ENCODE measurements at places on chromosomes 1 and 21.

GRCh38 chr1:22436948-22437347, 14.7 kb upstream of the ZBTB40 start:
- DNase-seq = no peak

- DNase-seq = no peak
Observed at GRCh38 chr21:17197996-17198395, 314.8 kb upstream of the CXADR start.

- DNase-seq = no peak
Observed at GRCh38 chr1:196180847-196181593, 427.2 kb downstream of the KCNT2 start.

GRCh38 chr21:43654806-43655489, 4.3 kb downstream of the HSF2BP start:
- DNase-seq = no peak

DNA sequence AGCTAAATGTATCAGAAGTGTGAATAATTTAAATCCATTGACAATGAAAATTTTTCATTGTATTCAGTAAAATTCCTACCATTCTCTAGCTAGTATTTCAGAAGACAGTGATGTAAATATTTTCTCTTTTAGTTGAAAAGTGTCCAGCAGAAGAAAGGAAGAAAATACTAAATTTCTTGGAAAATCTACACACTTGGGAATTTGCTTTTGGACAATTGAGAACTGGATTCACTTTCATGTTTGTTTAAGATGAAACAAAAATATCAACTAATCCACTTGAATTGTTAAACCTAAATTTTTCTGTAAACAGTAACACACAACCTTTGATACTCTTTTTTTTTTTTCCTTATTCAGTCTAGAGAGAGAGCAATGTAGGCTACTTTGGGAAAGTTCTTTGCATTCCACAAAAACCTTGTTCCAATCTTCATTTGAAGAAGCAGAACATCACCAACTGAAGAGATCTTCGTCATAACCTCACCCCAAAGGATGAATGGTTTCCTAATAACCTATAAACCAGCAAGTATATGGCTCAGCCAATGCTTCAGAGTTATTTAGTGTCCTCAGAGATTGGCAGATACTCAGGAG, 155.1 kb upstream of the GORAB start:
- DNase-seq = no peak

- no peak for DNase-seq
Observed at GRCh38 chr1:154628121-154628405, 20.1 kb upstream of the ADAR start.

DNA sequence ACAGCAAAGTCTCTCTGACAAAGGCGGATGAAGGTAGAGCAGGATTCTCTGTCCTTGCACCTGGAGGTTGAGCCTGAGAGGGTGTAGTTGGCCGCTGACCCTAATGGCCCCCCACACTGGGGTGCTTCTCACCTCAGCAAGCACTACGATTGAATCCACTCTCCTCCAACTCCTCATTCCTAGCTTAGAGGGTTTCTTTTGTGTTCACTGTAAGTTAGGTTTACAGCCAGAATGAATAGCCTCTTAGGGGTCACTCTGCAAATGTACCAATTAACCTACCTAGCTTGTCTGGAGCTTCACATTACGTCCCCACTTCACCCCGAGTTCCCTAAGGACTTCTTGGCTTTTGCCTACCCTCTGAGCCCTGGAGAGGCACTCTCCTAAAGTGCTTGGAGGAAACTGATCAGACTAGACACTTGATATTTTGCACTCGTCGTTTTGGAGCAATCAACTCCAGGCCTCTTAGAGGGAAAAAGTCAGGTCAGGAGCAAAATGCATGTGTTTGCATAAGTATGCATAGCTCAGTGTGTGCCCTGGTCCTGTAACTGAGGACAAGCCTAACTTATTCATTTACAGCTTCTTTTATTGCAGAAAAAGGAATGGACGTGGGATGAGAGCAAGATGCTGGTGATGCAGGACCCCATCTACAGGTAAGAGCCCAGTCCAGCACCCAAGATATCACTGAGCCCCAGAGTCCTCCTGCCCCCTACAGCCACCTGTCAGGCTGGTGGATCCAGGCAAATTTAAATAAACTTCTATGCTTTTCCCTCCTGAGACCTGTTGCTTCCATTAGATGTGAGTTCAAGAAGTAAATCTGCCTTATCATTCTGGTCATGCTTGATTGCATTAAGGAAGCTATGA, 76.4 kb downstream of the SPATA46 start:
- DNase-seq = no peak

DNA sequence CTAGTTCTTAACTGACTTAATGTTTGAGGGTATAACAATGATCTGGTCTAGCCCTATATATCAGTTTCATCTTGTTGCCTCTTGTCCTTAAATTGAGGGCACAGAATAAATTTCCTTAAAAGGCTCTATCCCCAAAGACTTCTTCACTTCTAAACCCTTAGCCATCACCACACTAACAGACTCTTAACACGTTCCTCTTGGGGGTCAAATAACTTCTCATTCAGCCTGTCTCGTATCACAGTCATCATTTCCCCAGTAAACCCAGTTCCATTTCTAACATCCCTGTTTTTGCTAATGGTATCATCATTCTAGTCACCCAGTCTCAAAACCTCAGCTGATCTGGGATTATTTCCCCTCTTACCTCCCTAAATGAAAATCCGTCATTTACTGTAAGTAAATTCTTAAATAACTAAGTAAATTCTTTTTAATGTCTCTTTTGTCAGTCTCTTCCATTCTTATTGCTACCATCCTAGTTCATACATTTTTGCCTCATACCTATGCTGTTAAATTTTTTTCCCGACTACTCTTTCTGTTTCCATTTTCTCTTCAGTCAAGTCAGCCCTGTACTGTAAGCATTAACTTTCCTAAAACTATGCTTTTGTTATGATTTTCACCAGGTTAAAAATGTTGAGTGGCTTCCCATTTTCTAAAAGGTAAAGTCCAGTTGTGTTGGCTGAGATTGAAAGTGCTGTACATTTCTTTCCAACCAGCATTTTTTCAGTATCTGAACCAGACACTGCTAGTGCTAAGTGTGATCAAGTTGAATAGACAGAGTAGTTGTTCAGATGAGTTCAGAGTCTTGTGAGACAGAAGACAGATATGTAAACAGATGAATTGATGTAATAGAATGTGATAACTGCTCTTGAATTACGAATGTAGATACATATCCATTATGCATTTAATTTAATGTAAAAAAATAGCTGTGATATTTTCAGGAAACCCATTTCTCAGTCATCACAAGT, 6.9 kb downstream of the CTTNBP2NL start:
- DNase-seq = no peak

GRCh38 chr1:110780600-110781484, 92.1 kb upstream of the CD53 start:
- peak; percentile 63 for DNase-seq

DNA sequence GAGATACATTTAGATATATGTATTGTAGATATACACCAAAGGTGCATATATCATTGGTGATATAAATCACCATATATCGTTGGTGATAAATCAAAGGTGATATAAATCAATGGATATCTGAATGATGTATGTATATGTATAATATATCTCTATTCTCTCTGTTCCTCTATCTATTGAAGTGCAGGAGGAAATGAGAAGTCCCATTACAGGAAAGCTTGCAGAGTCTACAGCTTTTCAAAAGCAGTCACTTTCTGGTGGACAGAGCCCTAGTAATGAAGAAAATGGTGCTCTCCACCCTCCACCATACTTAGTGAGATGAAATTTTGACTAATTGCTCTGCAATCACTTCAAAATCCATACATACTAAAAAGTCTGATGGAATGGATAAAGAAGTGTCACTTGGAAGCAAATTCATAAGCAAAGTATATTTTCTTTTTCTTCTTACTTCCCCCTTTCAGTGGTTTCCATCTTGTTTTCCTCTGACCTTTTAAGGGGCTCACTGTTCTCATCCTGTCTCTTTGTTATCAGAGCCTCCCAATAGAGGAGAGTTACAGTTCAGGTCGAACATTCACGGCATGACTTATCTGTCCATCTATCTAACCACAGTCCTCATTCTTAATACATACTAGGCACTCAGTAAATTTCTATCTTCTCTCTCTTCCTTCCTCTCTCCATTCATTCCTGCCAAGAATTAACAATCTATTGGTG, 227.2 kb downstream of the KCNJ6 start:
- no peak for DNase-seq

DNA sequence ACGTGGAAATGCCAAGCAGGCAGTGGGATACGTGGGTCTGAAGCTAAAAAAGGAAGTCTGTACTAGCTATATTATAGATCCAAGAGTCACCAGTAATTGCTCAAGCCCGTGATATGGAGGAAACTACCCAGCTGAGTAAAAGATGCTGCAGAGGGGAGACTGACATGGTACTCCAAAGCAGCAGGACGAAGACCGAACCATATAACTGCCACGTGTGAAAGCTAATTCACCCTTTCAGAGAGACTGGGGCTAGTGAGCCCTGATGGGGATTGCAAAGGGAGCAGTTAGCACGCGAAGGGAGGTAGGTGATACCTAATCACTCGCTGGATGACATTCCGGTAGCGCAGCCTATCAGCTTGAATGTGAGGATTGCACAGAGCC, 316 bp downstream of the AP4B1 start:
- no peak for DNase-seq

DNA sequence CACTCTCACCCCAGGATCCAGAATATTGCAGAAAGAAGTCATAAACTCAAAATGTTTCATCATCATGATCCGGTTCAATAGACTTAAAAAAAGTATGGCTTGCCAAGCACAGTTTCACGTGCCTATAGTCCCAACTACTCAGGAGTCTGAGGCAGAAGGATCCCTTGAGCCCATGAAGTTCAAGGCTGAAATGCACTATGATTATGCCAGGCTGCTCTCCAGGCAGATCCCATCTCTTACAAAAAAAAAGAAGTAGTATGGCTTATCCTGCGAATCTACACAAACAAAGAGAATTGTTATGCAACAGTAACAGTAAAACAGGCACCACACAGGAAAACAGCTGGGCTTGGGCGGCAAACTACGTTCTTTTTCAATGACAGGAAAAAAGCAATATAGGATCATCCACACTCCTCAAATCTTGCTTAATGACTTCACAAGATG, 76.2 kb downstream of the EIF4G3 start:
- no peak for DNase-seq

DNA sequence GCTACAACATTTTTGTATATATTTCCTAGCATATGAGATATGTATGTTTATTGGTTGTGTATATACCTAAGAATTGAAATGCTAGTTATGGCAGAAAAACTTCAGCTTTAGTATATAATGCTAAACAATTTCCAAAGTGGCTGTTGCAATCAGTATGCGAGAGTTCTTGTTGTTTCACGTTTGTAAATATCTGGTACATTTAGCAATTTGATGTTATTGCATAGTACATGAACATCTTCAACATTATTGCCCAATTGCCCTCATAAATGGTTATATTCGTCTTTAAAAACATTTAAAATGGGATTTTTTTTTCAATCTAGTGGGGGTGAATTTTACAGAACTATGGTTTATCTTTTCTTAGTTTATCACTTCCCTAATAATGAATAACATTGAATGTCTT, 86.2 kb upstream of the HP1BP3 start:
- no peak for DNase-seq

GRCh38 chr1:113660088-113660487, 99.2 kb downstream of the PHTF1 start:
- no peak for DNase-seq

DNA sequence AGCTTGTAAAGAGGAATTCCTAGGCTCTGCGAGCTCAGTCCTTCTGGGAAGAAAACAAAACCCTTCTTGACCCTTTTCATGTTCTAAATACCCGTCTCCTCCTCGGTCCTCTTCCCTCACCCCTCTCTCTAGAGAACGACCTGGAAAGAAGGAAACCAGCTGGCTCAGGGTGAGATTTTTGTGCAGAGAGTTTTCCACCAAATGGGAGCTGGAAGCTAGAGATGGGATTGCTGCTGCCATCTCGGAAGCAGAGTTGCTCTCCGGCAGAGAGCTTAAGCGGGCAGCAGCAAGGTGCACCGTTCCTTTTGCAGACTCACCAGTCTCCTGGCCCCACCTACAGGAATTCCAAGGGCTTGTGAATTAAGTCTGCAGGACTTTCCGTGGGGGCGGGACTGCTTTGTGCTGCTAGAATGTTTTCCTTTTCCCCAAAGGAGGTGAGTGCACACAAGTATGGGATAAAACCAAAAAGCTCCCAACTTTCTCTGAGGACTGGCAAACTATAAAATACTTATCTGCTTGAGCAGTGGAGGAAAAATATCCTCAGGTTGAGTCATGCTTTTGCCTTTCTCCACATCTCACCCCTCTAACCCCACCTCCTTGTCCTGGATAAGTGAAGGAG, 29.1 kb upstream of the KIAA0040 start:
- no peak for DNase-seq

GRCh38 chr21:15001857-15002606, 62.8 kb downstream of the NRIP1 start:
- DNase-seq = no peak

DNA sequence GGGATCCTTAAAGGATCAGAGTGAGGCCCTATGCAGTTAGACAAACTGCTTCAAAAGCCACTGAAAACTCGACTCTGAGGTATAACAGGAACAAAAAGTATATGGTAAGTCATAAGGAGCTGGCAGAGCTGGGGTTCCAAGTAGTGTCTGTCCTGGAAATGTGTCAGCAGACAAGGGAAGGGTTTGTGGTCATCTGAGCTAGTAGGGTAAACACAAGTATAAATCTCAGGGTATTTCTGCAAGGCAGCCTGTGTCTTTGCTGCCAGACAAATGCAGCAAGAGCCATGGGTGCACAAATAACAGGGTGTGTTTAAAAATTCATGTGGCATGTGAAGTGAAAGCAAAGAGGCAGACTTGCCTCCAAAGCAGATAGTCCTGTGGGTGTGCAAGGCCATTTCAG, 759.0 kb upstream of the ADAMTS5 start:
- DNase-seq = no peak

- no peak for DNase-seq
Observed at GRCh38 chr1:98723574-98723973, 62.1 kb downstream of the SNX7 start.

GRCh38 chr21:24826822-24827221, 780.5 kb downstream of the MRPL39 start:
- no peak for DNase-seq

DNA sequence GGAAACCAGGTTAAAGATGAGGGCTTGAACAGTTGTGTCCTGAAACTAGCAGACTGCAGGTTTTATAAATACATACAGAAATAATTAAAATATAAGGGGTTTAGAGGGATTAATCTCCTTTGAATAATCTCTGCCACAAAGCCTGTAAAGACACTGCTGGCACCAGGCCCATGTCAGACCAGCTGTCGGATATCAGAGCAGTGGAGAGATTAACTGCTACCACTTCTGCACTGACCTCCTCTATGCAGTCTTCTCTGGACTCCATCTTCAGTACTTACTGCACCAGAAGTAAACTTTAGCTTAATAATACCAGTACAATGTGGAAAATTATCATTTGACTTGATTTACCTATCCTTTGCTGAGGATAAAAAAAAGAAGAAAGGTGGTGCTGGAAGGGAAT, 128.6 kb downstream of the LHX4 start:
- DNase-seq = no peak

DNA sequence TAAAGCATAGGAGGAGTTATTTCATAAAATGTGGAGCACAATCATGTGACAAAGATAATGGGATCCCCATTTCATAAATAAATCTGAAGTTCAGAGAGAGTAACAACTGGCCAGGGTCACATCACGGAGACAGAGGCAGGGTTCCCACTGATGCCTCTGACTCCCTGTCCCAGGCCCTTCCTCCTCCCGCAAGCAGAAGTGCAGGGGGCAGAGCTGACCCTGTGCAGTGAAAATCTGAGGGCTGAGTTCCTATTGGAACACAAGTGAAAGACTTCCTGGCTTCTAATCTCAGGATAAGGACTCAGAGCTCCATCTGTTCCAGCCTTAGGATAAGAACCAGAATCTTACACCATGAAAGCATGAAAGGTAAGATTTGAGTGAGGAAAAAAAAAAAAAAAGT, 22.0 kb downstream of the SELL start:
- no peak for DNase-seq
